ENCODE measurements at places on chromosomes 6 and 20. TPM values are rescaled to one million over a fixed set of nuclear protein-coding genes. Genes with fewer than 3 reads are reported as not detected.

The TTK gene
- total RNA-seq = 4.5 TPM

The PLN gene
- total RNA-seq = not detected

The ZSCAN16 gene
- 5.1 TPM for total RNA-seq

The RIPOR3 gene
- 0.11 TPM for total RNA-seq

The HLA-DRB5 gene
- not detected for total RNA-seq

The SIRPB1 gene
- total RNA-seq = 1.1 TPM

DNA sequence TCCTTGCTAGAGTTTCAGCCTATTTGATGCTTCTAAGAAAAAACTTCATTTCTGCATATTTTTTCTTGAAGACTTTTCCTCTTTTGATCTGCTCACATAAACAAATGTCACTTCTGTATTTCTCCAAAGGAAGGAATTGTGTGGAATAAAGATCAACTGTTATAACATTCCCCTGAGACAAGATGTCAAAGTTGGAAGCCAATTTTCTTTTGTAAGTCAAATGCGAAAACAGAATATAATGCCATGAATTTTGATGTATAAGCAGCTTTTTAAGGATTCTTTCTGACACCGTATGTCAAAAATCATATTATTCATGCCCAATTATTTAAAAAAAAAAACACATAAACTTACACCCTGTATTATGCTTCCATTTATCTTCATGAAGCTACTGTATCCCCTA is 70.3 kb upstream of the NHSL1 start:
- DNase-seq = no peak
- H3K27me3 ChIP-seq = no peaks in the 10 kb centered on the region
- no peak overlapping the region for H3K27ac ChIP-seq
- H3K4me3 ChIP-seq = no peak overlapping the region
- H3K4me1 ChIP-seq = no peaks in the 10 kb centered on the region

DNA sequence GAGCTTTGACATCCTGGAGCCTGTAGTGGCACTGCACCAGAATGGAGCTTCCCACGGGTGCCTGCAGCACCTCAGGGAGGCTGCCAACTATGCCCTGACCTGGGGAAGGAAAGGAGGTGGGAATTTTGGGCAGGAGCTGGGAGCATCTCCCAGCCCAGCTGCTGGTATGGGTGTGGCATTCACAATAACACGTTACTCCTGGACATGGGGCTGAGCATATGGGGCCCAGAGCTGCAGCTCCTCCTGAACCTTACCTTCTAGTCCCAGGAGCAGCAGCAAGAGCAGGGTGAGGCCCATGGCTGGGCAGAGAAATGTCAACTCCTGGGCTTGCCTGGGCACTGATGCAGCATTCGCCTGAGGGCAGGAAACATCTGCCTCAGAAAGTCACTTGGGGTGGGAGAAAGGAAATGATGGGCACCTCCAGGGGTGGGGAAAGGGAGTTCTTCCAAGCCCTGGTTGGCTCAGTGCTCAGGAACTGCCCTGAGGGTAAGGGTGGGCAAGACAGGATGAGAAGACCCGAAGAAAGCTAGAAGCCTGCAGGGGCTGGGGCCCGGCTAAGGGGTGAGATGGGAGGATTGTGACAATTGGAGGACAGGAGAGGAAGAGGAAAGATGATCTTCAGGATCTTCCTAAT is at the start of gene TREML1:
TREML1 (minus strand) TSS at position 356 of the 634 bp plus-strand sequence; CDS start at position 297, 59 bp downstream.
- peaks cover 17% of the 10 kb centered on the region for H3K27me3 ChIP-seq
- no peaks in the 10 kb centered on the region for H3K36me3 ChIP-seq
- no peak for DNase-seq
- no peak within 1 kb of the TSS for H3K4me3 ChIP-seq

DNA sequence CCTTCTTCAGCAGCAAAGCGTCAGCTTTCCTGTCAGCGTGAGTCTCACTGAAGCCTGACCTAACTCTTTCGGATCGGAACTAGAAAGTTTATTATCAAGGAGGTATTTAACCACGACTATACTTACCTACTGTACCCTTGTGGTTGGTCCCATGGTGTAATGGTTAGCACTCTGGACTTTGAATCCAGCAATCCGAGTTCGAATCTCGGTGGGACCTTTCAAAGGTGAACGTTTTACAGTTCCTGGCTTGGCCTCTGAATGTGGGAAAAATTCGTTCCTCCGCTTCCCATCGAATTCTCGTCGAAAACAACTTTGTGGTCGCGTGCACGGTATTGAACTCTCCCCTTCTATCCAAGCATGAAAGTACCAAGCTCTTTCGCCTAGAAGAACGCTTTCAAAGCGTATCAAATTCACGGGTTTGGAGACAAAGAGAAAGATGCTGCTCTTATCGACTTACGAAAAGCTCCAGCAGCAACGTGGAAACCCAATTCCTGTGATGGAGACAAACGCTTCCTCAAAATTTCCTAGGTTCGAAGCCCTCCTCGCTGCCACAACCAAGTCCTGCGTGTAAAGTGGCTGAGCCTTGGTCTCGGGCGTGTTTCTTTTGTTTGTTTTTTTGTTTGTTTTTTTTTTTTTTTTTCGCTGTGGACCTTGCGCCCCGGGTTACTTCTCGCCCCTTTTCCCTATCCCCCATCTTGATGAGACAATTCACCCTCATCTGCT is 63.7 kb downstream of the GPX5 start:
- H3K27me3 ChIP-seq = peaks cover 34% of the 10 kb centered on the region
- H3K4me3 ChIP-seq = peak overlapping the region; percentile 55
- no peaks in the 10 kb centered on the region for H3K36me3 ChIP-seq
- peaks cover 24% of the 10 kb centered on the region for H3K4me1 ChIP-seq
- peak overlapping the region; percentile 58 for H3K27ac ChIP-seq
- no peak for DNase-seq

- H3K36me3 ChIP-seq = no peaks in the 10 kb centered on the region
- H3K27ac ChIP-seq = no peak overlapping the region
- no peak overlapping the region for H3K4me3 ChIP-seq
- peaks cover 78% of the 10 kb centered on the region for H3K27me3 ChIP-seq
- DNase-seq = no peak
- no peaks in the 10 kb centered on the region for H3K4me1 ChIP-seq
Observed at GRCh38 chr20:57147185-57147584, 119.3 kb downstream of the BMP7 start.

DNA sequence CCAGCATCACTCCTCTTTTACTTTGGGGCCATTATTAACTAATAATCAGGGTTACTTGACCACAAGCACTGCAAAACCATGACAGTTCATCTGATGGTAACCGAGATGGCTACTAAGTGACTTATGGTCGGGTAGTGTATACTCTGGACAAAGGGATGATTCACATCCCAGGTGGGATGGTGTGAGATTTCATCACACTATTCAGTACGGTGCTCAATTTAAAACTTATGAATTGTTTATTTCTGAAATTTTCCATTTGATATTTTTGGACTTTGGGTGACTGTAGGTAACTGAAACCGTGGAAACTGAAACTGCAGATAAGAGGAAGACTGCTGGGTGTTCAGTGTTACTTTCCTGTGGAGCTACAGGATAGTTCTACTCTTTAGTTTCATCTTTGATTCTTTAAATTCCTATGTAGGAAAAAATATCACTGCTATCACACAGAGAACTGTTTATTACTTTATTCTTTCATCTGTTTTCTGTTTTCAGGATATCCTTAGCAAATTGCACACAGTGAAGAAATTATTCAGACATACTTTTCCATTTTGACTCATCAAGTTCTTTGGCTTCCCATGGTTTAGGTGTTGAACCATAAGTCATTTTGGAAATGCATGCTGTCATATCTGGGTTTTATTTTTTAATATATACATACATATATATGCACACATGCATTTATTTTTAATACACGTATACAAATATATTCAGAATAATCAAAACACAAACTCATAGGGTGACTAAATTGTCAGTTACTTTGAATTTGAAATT is 59.1 kb upstream of the C20orf144 start:
- no peaks in the 10 kb centered on the region for H3K27me3 ChIP-seq
- no peak overlapping the region for H3K4me3 ChIP-seq
- H3K4me1 ChIP-seq = no peaks in the 10 kb centered on the region
- peaks cover 11% of the 10 kb centered on the region for H3K36me3 ChIP-seq
- DNase-seq = no peak
- no peak overlapping the region for H3K27ac ChIP-seq

DNA sequence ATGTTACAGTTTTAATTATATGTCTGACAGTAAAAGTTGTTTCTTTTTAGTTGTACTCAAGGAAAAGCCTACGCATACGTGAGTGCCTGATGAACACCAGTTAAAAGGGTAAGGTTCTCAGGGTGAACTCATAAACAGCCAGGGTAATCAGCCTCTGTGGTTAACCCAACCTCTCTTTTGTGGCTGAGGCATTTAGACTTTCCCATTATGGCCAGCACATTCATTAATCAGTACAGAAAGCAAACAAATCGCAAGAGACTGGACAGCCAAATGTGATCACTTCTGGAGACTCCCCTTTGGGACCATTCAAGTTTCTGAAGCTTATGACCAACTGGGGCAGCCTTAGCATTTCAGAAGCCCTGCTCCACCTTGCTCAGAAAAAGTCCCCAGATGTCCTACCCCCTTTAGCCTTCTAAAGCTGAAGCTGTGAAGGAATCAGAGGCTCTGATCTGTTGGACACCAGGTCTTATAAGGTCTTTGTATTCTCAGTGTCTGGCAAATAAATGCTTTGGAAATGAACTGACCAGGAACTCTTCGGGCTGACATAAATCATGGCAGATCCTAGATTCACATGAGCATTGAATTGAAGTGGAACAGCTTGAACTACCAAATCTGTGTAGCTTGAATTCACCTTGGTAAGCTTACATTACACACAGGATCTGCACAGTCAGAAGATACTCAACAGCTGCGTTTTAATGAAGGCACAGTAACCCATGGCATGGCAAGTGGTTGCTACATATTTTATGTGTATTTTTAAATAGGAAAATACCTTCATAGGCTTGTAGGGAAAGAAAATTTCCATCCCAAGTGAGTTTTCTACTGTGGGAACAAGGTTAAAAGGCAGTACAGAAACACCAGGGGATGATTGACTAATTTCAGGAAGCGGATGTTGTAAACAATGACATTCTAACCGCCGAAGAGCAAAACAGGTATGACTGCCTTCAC is 18.7 kb downstream of the IL20RA start:
- no peaks in the 10 kb centered on the region for H3K4me1 ChIP-seq
- DNase-seq = no peak
- no peaks in the 10 kb centered on the region for H3K36me3 ChIP-seq
- H3K4me3 ChIP-seq = no peak overlapping the region
- H3K27me3 ChIP-seq = peaks cover 49% of the 10 kb centered on the region
- H3K27ac ChIP-seq = no peak overlapping the region

- no peaks in the 10 kb centered on the region for H3K36me3 ChIP-seq
- H3K4me3 ChIP-seq = peak overlapping the region; percentile 81
- H3K4me1 ChIP-seq = peaks cover 25% of the 10 kb centered on the region
- peaks cover 5% of the 10 kb centered on the region for H3K27me3 ChIP-seq
Observed at GRCh38 chr6:135181333-135182070, 394 bp downstream of the MYB start.

DNA sequence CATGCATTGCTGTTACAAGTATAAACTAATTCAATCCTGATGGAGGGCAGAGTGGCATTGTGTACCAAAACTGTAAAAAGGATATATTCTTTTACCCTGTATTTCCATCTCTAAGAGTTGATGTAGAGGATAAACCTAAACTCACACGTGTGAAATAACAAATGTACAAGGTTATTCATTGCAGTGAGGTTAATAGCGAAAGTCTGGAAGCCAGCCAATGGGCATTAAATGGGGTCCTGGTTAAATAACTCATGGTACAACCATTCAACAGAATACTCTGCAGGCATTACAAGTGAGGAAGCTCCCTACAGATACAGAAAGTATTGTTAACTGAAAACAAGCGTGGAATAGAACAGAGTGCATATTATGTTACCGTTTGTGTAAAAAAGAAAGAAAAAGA is 56.9 kb downstream of the BCAS1 start:
- no peak overlapping the region for H3K27ac ChIP-seq
- no peak overlapping the region for H3K4me3 ChIP-seq
- no peaks in the 10 kb centered on the region for H3K36me3 ChIP-seq
- H3K27me3 ChIP-seq = peaks cover 14% of the 10 kb centered on the region
- H3K4me1 ChIP-seq = no peaks in the 10 kb centered on the region
- DNase-seq = no peak

DNA sequence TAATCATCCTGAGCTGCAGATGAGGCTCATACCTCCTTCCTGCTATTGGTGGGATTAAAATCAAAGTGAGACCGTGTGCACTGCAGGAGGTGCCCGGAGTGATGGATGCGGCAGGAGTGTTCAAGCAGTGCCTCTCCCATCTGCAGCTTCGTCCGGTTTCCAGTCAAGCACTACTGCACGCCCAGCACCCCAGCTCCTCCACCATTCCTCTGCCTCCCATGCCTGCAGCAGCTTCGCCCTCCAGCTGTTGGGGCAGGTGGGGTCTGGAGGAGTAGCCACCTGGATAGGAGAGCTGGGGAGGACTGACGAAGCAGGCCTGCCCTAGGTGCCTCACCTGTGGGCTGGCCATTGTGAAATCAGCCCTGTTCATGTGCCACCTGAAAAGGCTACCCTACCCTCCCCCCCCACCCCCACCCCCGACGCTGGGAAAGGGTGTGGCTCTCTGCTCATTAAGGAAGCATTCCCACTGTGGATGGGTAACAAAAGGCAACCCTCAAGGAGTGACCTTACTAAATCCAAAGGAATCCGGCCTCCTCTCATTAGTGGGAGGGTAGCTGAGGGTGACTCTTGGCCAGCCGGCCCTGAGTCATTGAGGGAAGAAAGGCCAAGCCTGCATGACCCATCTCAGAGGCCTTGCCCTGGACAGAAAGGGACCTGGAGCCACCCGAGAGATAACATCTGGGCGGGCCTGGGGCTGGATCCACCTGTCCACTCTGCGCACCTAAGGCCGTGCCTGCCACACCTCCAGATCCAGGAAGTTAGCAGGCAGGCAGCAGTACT is 115.9 kb upstream of the ARMC2 start:
- H3K27me3 ChIP-seq = no peaks in the 10 kb centered on the region
- H3K27ac ChIP-seq = no peak overlapping the region
- DNase-seq = no peak
- H3K4me3 ChIP-seq = no peak overlapping the region
- H3K4me1 ChIP-seq = peaks cover 29% of the 10 kb centered on the region

DNA sequence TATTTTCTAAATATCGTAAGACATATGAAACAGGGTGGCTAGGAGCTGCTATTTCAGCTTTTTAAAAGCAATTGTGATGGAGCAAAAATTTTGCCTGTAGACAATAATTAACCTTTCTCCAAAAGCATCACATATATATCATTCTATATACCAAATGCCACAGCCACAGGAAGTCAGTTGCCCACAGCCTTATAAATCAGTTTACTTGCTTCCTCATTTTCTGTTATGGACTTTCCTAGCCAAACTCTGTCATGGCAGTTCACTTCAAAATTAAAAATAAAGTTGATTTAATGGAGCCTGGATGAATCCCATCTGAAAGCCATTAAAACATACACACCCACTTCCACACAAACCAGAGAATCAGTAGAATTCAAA is 93.4 kb upstream of the NHSL1 start:
- H3K27me3 ChIP-seq = no peaks in the 10 kb centered on the region
- H3K36me3 ChIP-seq = no peaks in the 10 kb centered on the region
- peak overlapping the region; percentile 94 for H3K27ac ChIP-seq

Measured in osteocyte (in vitro differentiated cells).